ENCODE measurements at places on chromosomes 6 and 20.

GRCh38 chr20:12057778-12058177 lies 140.1 kb downstream of the BTBD3 start:
- DNase-seq, result no peak

DNA sequence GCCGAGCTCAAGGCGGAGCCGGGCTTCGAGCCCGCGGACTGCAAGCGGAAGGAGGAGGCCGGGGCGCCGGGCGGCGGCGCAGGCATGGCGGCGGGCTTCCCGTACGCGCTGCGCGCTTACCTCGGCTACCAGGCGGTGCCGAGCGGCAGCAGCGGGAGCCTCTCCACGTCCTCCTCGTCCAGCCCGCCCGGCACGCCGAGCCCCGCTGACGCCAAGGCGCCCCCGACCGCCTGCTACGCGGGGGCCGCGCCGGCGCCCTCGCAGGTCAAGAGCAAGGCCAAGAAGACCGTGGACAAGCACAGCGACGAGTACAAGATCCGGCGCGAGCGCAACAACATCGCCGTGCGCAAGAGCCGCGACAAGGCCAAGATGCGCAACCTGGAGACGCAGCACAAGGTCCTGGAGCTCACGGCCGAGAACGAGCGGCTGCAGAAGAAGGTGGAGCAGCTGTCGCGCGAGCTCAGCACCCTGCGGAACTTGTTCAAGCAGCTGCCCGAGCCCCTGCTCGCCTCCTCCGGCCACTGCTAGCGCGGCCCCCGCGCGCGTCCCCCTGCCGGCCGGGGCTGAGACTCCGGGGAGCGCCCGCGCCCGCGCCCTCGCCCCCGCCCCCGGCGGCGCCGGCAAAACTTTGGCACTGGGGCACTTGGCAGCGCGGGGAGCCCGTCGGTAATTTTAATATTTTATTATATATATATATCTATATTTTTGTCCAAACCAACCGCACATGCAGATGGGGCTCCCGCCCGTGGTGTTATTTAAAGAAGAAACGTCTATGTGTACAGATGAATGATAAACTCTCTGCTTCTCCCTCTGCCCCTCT lies 1.1 kb downstream of the CEBPB start:
- DNase-seq, result peak; percentile 49

- DNase-seq, result no peak
Observed at GRCh38 chr20:20002101-20002998, 14.8 kb upstream of the NAA20 start.

- no peak for DNase-seq
Observed at GRCh38 chr6:30779850-30780641, 35.7 kb upstream of the IER3 start.

DNA sequence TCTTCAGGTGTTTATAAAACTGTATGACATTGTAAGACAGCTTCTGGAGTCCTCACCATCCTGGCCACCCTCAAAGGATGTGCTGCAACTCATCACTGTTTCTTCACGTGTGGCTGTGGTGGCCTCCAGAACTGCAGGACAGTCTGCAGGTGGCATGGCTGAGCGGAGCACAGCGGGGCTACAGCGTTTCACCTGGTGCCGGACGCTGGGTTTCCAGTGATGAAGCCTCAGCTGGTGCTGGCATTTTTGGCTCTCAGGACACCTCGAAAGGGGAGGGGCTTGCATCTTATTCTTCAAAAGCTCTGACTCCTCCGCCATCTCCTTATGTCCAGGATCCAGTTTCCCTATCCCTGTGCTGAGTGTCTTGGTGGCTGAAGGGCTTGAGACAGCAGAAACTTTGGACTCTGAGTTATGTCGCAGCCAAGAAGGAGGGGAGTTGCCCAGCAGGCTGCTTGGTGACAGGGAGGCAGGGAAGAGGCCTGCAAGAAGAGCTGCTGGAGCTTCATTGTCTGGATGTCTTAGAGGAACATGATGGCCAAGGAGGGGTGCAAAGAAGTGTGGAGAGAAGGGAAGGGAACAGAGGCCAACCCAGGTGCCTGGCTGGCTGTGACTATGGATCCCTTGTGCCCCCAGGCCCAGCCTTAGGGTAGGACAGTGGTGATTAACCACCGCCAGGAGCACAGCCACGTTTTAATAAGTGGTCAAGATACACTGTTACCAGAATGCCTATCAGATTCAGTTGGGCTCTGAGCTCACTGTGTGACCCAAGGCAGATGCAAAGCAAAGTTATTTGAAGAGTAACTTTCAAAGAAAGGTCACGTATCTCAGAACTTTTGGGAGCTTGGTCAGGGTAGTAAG lies 58.7 kb downstream of the GTF2H5 start:
- DNase-seq, result no peak

DNA sequence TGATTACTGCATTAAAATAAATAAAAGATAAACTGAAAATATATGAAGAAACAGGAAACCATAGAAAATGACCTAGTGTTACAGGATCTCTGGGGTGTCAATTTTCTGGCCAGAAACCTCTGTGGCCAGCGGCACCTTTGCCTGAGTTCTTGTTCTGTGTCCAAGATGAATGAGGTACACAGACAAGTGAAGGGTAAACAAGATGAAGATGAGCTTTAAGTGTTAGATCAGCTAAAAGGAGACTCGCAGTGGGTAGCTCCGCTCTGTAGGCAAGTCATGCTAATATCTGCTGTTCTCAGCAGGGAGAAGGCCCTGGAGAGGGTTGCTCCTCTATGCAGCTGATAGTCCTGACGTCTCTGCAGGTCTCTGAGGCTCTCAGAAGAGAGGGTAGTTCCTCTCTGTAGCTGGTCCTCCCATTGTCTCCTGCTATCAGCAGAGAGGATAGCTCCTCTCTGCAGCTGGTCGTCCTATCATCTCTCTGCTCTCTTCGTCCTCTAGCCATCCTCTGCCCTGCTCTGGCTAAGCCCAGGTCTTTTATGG lies 35.9 kb upstream of the TBC1D22B start:
- DNase-seq, result no peak

DNA sequence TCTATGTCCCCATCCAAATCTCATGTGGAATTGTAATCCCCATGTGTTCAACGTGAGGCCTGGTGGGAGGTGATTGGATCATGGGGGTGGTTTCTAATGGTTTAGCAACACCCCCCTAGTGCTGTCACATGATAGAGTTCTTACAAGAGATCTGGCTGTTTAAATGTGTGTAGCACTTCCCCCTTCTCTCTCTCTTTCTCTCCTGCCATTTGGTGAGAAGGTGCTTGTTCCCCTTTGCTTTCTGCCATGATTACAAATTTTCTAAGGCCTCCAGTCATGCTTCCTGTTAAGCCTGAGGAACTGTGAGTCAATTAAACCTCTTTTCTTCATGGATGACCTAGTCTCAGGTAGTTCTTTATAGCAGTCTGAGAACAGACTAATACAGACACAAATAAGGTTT lies 165.4 kb downstream of the OGFRL1 start:
- no peak for DNase-seq

- no peak for DNase-seq
Observed at GRCh38 chr6:142867988-142868812, 76.8 kb downstream of the HIVEP2 start.

- no peak for DNase-seq
Observed at GRCh38 chr6:56642366-56643261, at the start of gene DST. TSS of gene DST (minus strand) at chr6:56642889.

DNA sequence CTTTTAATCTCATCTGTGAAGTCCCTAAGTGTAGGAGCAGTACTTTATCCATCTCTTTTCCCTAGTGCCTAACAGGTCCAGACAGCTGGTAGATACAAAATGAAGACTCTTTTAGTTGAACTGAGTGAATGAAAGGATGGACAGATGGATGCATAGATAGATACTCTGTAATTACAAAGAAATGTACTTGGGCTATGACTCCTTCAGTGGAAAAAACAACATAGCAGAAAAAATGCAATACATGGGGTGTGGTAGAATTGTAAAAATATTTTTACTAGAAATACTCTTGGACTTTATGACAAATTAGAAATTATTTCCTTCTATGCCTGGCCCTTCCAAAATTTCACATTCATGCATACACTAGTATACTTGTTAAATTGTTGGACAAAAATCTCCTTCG lies 29.3 kb downstream of the KCNQ5 start:
- DNase-seq, result no peak

- no peak for DNase-seq
Observed at GRCh38 chr6:5082487-5083306, 2.4 kb upstream of the PPP1R3G start.

GRCh38 chr20:6588296-6588695 lies 179.2 kb upstream of the BMP2 start:
- DNase-seq, result no peak

GRCh38 chr6:140825731-140826130 lies 1307.0 kb upstream of the GJE1 start:
- no peak for DNase-seq

GRCh38 chr20:44849703-44850102 lies 35.8 kb upstream of the YWHAB start:
- no peak for DNase-seq

DNA sequence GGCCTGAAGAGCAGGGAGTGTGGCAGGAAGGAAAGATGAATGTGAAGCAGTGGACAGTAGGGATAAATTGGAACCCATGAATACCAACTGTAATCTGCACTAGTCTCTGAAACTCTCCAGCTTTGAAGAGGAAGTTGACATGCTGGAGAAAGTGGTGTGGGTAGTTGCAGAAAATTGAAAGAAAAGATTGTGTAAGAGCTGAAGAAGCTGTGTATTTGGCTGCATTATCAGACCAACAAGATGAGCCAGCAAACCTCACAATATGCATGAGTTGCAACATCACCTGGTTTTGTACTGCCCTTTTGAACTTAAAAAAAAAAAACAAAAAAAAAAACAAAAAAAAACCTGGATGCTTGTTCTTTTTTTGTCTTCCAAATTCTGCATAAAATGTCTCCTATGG lies 921.9 kb upstream of the EYS start:
- no peak for DNase-seq

DNA sequence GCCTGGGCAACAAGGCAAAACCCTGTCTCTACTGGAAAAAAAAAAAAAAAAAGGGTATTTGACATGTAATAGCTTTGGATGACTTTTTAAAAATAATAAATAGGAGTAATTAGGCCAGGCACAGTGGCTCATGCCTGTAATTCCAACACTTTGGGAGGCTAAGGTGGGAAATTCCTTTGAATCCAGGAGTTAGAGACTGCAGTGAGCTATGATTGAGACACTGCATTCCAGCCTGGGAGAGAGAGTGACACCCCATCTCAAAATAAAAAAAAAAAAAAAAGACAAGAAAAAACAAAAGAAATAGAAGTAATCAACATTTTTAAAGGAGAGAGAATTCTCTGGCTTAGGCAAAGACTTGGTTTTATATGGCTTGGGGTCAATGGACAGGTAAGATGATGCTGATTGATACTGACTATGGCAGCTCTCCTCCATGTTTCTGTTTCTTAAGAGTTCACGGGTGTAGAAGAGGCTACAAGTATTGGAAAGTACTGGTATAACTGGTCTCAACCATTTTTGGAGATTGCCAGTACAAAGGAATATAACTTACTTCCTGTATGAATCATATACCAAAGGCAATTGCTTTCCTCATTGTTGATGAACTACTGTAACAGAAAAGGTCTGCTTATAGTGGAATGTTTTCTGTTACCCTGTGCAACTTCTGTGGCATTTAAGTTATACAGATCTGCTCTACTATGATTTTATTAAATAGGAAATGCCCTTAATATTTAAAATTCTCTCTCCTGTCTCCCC lies 10.1 kb downstream of the MAP3K5 start:
- no peak for DNase-seq

GRCh38 chr6:159981403-159982245 lies 12.7 kb downstream of the IGF2R start:
- no peak for DNase-seq

- no peak for DNase-seq
Observed at GRCh38 chr6:170116636-170117035, 174.2 kb downstream of the DLL1 start.

GRCh38 chr6:17863901-17864754 lies 123.3 kb downstream of the KIF13A start:
- DNase-seq, result no peak

DNA sequence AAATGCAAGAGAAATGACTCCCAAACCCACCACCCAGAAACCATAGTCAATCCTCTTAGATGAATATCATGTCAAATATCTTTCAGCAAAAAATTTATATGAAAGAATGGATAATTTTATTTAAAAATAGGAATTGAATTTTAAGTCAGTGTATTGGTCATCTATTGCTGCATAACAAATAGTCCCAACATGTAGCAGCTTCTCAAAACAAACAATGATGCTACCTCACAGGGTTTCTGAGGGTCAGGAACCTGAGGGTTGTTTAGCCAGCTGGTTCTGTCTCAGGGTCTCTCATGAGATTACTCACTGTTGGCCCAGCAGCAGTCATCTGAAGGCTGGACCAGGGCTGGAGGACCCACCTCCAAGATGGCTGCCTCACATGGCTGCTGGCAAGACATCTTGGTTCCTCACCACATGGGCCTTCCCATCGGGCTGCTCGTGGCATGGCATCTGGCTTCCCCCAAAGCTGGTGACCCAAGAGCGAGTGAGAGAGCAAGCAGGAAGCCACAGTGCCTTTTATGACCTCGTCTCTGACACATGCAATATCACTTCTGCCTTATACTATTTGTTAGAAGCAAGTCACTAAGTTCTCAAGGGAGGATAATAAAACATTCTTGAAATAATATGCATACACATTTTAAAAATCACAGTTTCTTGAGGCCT lies 36.3 kb downstream of the BANF2 start:
- DNase-seq, result no peak

GRCh38 chr6:130834482-130835251 lies 7.5 kb downstream of the SMLR1 start:
- no peak for DNase-seq

DNA sequence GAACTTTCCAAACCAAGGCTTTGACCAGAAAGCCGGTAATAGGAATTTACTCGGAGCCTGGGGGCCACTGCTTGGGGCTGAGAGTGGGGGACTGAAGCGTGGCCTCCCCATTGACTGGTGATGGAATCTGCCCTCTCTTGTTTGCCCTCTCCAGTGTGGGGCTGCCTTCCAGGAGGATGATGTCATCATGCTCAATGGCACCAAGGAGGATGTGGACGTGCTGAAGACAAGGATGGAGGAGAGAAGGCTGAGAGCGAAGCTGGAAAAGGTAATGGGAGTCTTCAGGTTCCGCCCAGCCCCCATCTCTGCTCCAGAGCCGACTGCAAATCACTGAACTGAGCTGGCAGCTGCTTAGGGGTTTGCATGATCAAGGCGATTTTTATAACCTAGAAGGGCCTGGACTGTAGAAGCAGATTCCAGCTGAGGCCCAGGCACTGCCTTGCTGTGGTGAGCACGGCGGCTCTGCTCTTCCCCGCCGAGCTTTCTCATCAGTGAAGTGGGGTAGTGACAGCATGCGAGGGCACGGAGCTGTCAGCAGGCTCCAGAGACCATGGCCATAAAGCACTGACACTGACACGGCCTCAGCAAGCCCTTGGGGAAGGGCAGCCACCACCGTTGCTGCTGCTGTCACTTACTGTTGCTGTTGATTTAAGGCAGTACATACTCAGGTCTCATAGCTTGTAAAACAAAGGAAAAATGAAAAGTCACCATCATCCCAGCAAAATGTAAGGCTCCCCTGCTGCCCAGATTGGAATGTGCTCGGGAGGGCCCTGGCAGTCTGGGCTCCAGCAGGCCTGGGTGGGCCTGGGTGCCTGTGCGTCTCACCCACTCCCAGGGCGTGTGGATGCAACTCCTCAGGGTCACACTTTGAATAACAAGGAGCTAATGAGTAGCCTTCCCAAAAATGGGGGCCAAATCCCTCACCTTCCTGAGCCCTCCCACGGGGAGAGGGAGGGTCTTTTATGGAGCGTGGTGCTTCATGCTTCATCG lies 11.1 kb upstream of the FAM209A start:
- no peak for DNase-seq

GRCh38 chr20:37314099-37314498 lies 24.6 kb downstream of the MANBAL start:
- no peak for DNase-seq

GRCh38 chr6:125008957-125009356 lies 46.7 kb downstream of the RNF217 start:
- DNase-seq, result no peak
